ENCODE measurements at places on chromosomes 4 and X.

DNA sequence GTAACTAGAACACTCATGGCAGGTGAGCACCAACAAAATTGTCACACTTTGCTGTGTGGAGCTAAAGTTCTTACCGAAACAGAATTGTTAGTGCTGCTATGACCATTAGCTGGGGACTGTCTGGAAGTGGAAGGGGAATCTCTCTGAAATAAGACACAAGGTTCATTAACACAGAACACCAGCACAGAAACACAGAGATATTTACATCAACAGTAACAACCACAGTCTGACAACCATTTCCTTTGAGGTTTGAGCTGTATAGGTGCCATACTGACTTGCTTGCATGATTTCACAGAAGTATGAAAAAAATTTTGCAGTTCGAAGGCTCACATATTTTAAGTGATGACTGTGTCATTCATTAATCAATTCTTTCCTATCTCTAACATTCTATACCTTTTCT lies 109.8 kb downstream of the NYX start:
- DNase-seq: no peak

DNA sequence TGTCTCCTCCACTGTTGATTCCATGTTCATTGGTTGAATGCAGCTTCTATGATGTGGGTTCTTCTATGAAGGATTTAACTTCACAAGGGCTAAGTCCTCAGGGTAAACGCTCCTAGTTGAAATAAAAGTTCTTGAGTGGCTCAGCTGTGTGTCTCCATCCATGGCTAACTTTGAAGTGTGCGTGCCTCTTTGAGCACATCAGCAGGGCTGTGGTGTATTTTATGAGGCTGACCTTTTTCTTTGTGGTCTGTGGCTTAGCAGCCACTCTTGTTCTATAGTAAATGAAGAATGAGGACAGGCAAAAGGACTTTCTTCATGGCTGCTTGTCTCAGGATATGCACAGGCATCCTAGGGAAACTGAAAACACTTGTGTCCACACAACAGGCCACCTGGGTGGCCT lies 88.5 kb downstream of the KIT start:
- DNase-seq: no peak

DNA sequence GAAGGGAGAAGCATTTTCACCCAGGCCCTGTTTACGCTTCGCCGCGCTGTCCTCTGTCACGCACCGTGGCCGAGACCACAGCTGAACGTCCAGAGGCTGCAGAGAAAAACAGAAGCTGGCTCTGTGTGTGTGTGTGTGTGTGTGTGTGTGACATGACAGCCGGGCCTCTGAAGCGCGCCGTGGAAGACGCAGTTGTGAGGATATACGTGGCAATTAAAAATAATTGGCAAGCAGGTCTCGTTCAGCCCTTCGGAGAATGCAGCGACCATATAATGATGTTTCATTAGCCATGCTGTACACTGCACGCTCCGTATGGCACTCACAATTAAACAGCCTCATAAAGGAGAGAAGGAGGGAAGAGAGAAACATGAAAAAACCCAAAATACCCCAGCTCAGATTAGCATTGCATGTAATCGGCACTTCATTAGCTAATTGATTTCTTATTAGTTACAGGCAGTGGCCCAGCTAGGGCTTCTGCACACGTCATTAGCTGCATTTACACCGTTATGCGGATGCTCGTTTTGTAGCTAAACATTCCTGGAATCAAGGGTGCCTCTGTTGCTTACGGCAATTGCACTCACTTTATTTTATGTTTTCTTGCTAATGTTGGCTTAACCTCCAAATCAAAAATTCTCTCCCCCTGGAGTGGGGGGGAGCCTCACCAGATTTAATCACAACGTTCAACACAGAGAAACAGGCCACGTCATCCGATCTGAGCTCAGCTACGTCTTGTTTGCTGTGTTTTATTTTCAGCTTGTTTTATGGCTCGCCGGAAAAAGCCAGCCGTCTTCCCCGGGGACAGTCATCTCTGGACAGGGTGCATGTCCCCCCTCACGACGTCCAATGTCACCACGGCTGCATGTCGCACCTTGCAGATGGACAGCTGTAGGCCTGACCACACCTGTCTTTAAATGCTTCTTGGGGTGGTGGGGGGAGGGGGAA lies 74.6 kb upstream of the SHOX start:
- no peak for DNase-seq

DNA sequence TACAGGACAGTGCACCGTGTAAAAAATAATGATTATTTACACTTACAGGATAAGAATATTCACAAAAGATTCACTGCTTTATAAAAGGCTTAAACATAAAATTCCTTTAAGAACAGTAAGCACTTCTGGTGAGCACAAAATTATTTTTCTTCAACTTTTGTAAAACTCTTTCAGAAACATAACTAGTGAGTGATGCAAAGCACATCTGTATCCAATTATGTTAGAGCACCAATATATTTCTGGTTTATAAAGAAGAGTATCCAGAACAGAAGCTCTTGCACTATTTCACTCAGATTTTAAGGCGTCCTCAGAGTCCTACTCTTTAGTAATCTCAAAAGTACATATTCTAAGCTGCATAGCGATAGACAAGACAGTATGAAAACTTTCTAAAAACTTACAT lies 276.0 kb downstream of the C4orf33 start:
- DNase-seq: no peak

DNA sequence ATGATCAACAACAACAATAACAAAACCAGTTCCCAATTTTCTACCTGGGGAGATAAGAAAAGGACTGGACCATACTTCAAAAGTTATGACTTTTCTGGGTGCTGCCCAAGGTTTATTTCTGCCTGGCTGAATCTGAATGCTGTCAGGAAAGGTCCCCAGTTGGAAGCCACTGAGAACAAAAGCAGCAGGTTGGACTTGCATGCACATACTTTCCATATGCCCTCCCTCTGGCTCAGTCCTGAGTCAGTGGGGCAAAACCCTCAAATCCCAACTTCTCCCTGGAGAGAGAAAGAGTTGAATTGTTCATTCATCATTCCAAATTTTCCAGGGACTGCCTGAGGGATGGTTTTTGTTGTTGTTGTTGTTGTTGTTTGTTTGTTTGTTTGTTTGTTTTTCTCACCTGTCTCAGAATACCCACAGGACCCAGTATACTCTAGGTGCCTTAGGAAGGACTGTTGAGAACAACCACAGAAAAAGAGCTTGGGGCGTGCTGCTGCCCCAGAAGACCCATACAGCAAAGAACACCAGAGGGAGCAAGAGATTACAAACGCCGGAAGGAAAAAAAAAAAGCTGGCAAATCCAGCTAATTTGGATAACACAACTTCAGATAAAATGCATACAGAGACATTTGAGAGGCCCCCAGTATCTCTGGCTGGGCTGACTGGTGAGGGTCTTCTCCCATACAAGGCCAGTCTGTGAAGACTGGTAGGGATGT lies 138.9 kb upstream of the INPP4B start:
- DNase-seq: no peak

- DNase-seq: no peak
These were observed 59.7 kb upstream of the MTM1 start for GRCh38 chrX:150508451-150509367.

- no peak for DNase-seq
These were observed 30.4 kb downstream of the DDX60L start for GRCh38 chr4:168449719-168450452.

- no peak for DNase-seq
These were observed 1.2 kb downstream of the CYTL1 start for GRCh38 chr4:5018096-5018495.

DNA sequence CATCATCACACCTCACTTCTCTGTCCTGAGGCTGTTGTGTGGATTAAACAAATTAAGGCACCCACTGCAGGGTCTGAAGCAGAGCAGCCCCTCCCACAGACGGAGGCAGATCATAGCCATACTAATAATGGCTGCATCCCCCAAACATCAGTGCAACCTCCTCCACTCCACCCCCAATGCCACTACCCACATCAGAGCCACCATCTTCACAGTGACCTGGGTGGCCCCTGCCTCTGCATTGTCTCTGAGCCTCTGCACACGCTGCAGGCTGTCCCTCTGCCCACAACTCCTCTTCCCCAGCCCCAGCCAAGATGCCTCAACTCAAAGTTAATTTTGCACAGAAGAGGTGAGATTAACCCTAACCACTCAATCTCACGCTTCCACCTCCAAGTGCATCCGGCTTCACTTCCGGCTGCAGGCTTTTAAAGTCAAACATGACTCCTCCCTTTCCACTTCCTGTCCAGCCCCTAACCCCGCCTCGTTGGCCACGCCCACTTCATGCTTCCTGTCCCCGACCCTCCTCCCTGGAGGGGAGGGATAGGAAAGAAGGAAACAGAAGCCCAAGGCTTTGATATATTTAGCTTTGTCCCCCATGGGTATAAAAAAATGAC lies 22.7 kb downstream of the JAKMIP1 start:
- DNase-seq: no peak

All from stimulated activated naive CD4-positive, alpha-beta T cell (primary cell).